ENCODE measurements at places on chromosomes 7 and 10.
A peak's percentile ranks its signal among the peaks of the same experiment; 100 is the strongest.

- no peak for DNase-seq
Observed at GRCh38 chr7:82382276-82382675, 61.3 kb downstream of the CACNA2D1 start.

GRCh38 chr10:44936314-44936975 lies 23.2 kb upstream of the RASSF4 start:
- no peak for DNase-seq

DNA sequence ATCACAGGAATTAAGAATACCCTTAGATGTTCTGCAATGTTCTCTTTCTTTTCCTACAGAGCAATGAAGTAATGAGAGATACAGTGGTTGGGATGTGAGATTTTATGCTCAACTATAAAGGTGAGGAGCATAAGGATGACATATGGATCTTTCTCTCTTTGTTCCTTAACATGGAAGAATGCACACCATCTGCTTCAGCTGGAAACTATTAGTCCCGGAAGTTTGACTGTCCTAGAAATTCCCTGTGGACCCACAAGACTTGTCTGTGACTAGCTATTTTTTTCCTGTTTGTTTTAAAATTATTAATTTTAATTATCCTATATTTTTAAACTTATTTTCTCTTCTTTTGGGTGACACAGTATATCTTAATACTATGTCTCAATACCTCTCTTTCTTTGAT lies 80.2 kb downstream of the DKK1 start:
- DNase-seq: no peak

GRCh38 chr7:30470771-30471170 lies 7.8 kb downstream of the NOD1 start:
- DNase-seq: no peak

GRCh38 chr7:151003572-151003971 lies 12.8 kb downstream of the NOS3 start:
- no peak for DNase-seq

DNA sequence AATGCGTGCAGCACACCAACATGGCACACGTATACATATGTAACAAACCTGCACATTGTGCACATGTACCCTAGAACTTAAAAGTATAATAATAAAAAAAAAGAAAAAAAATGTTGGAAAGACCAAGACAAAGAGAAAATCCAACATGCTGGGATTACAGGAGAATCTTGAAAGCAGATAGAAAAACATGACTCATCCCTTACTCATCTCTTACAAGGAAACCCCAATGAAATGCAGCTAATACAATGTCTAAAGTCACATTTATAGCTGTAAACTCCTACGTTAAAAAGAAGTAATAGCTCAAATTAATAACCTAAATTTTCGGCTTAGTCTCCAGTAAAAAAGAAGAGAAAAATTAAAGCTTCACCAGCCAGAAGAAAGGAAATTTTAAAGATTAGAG lies 47.5 kb upstream of the DGKB start:
- DNase-seq: no peak

- no peak for DNase-seq
Observed at GRCh38 chr10:14774214-14774580, 500 bp downstream of the FAM107B start.

- DNase-seq: no peak
Observed at GRCh38 chr10:100319707-100320402, 10.2 kb downstream of the PKD2L1 start.

DNA sequence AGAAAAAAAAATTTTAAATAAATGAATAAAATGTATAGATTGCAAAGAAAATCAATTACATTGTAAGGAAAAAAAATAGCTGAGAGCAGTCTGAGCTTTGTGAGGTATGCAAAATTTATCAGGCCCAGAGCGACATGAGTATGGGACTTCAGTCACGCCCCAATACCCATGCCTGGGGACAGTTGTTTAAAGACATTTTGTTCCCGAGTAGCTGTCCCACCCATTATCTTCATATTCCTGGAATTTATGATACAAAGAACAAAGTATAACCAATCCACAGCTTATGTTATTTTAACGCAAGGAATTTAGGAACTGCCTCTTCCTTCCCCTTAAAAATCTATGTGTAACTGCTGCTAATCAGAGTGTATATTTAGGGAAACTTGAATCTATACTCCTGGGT lies 1.6 kb upstream of the PON2 start:
- no peak for DNase-seq

GRCh38 chr7:17915168-17915567 lies 25.1 kb downstream of the SNX13 start:
- no peak for DNase-seq

- peak; percentile 8 for DNase-seq
Observed at GRCh38 chr10:43255634-43256431, 11.0 kb downstream of the RASGEF1A start.

DNA sequence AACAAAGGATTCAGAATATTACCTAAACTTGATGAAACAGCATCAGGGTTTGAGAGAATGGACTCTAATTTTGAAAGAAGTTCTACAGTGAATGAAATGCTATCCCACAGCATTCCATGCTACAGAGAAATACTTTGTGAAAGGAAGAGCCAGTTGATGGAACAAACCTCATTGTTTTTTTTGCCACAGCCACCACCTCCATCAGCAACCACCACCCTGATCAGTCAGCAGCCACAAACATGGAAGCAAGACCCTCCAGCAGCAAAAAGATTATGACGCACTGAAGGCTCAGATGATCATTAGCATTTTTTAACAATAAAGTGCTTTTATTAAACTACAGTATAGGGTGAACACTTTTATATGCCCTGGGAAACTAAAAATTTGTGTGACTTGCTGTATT lies 98.7 kb downstream of the LRRC4 start:
- DNase-seq: no peak

GRCh38 chr10:47042199-47042473 lies 130.9 kb downstream of the PTPN20 start:
- DNase-seq: no peak

DNA sequence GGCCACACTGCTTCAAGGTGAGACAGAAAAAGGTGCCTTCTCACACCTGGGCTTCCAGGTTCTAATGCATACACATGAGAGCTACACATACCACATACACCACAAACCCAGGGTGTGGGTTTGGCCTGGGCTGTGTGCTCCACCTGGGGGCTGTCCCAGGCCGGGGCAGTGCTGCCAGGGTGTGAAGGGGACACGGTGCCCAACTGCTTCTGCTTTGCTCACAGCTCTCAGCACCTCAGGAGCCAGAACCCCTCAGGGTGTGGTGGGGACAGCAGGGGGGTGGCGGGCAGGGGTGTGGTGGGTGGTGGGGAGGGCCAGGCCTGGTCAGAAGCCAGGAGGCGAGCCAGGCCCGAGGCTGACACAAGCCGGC lies 51.1 kb downstream of the TMEM209 start:
- no peak for DNase-seq

DNA sequence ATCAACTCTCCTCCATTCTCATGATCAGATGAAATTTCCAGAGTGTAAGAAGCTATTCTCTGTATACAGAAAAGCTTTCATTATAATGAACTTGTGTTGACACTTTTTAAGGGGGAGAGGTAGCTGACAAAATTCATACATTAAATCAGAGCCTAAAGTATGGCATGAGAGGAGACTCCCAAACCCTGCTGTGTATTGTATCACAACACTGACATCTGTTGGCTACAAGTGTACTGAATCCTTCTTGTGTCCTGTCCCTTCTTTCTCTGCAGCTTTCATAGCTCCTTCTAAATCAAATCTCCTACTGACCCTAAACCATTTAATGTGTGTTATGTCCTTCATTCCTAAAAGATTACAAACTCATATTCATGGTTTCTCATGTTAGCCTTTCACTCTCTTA lies 70.9 kb downstream of the GCC1 start:
- DNase-seq: peak; percentile 17

GRCh38 chr7:83532219-83532618 lies 116.7 kb downstream of the SEMA3E start:
- DNase-seq: peak; percentile 59

DNA sequence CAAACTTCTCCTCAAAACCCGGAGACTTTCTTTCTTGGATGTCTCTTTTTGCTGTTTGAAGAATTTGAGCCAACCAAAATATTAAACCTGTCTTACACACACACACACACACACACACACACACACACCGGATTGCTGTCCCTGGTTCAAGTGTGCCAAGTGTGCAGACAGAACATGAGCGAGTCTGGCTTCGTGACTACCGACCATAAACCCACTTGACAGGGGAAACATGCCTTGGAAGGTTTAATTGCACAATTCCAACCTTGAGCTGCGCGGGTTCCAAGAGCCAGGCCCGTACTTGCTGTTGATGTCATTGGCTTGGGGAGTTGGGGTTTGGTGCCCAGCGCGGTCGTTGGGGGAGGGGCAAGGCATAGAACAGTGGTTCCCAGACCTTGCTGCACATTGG lies 1.7 kb downstream of the EGFR start:
- DNase-seq: peak; percentile 20

GRCh38 chr7:131538071-131538812 lies 18.2 kb downstream of the PODXL start:
- peak; percentile 81 for DNase-seq

DNA sequence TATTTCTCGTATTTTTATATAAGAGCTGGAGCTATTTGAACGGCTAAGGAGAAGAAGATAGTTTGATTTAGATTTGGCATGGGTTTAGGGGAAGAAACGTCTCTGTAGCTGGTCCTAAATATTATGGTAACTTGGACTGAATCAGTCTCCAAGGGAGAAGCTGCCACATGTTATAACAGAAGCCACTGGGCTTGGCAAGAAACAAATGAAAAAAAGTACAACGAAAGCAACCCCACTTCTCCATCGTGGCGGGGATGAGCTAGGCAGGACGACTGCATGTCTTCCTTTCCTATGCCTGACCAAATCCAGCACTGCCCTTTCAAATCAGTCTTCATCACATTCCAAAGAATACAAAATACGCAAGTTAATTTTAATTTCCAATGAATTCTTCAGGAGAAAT lies 196.7 kb upstream of the KLF14 start:
- DNase-seq: no peak

DNA sequence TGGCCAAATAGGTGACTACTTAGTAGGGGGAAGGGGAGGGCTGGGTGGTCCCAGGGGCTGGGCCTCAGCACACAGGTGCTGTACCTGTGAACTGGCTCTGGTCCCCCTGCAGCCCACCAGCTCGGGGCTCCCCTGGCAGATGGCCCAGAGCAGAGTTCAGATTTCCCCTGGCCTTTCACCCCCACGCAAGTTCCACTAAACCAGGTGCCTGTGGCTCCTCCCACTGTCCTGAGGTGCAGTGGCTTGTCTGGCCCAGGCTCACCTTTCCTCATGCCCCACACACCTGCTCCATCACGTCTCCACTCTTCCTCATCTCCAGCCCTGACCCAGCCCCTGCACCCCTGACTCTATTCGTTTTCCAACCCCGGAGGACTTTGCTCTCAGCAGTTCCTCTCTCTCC lies 47.3 kb upstream of the OPALIN start:
- DNase-seq: no peak

DNA sequence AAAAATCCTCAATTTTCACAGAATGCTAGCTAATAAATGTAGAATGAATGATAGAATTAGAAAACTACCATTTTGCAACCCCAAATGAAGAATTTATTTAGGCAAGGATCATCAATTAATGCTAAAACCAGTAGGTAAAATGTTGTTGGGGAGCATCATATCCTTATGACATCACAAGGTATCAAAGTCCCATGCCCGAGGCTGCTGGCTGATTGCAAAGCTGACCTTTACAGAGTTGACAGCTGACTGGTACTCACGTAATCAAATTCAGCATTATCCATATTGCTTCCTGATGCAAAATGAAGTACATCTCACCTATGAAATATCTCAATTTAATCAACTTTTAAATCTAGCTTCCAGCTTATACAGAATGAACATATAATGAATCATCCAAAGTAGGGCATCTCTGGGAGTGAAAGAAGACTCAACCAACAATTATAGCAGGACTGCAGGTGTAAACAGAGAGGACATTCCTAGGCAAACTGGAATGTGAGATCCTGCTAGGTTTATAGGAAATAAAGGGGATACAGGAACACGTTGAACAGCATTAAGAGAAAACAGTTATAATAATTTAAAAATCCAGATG lies 10.2 kb upstream of the BLNK start:
- no peak for DNase-seq

Measured in urothelium cell line (cell line).